ENCODE measurements at places on chromosomes 11 and 22.

DNA sequence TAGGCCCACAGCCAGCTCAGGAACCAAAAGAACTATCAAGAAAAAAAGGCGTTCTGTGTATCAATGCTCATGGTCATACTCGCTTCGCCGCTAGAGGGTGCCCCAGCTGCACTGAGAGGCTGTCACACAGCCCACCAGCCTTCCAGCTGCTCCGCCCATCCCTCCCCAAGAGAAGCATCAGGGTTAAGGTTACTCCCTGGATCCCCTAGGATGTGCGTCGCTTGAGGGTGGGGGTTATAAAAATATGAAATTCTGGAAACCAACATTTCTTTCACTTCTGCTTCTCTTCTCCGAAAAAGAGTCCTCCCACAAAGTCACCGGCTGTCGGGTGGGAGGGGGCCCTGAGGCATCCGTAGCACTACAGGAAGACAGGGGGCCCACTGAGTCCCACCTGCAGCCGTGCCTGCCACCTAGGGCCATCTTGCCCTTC lies 1.7 kb downstream of the CBX6 start:
- peak; percentile 90 for DNase-seq

DNA sequence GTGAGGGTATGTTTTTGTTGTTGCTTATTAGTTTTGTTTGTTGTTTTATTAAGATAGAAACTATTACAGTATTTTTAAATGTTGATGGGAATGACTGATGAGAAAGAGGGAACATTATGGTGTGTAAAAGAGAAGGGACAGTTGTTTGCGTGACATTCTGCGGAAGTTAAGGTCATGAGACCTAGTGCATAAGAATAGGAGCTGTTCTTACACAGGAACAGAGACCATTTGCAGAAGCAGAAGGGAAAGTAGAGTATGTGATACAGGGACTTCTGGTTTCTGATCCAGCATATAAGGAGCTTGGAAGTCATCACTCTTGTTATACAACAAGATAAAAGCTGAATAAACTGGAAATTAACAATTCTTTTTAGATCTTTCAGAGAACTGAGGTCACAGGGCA lies 299.2 kb upstream of the API5 start:
- no peak for DNase-seq

GRCh38 chr11:60974726-60975125 lies 3.2 kb downstream of the CD6 start:
- no peak for DNase-seq

DNA sequence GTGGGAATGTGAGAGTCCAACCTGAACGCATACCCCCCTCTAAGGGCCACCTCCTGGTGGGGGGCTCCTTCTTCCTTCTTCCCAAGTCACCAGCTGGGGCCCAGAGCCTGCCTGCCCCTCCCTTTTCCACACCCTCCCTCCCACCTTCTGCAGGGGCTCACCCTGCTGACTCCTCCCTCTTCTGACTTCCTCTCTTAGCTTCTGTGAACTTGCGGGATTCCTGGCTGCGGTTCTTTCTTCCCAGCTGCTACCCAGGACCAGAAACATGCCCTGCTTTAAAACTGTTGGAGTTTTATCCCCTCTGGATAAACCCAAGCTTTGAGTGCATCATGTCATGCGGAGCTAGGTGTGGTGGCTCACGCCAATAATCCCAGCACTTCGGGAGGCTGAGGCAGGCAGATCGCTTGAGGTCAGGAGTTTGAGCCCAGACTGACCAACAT lies 10.2 kb downstream of the LRRC74B start:
- no peak for DNase-seq

DNA sequence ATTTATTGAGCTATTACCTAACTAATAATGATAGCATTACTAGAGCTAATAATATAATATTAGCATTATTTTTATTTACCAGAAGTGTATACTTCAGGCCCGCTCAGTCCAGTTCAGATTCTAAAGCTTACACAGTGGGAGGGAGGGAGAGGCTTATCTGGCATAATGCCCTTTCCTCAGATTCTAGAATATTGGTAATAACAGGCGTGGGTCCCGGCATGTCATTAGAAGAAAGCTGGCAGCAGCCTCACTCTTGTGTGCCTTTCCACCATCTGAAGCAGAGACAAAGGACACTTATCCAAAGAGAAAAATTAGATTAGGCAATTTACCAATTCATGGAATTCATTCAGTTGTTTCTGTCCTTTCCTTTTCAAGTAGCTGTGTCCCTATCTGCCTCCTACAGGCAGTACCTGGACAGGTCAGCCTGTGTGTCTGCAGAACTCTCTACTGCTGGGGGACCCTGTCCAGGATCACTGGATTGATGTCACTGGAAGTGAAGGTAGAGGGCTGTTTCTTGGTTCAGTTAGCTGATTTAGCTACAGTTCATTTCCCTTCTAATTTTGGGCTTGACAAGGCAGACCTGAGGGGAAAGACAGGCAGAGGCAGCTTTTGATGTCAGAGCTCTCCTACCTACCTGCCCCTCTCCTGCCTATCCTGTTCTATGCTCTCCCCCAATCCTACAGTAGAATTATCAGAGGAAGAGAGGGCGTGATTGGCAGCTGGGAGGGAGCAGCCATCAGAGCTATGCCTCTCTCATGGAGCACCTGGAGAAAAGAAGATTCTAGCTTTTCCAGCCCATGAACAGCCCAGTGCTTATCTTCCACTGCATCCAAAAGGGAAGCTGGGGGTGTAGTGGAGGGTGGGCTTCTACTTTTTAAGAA lies 20.3 kb upstream of the CCDC90B start:
- DNase-seq, result no peak

DNA sequence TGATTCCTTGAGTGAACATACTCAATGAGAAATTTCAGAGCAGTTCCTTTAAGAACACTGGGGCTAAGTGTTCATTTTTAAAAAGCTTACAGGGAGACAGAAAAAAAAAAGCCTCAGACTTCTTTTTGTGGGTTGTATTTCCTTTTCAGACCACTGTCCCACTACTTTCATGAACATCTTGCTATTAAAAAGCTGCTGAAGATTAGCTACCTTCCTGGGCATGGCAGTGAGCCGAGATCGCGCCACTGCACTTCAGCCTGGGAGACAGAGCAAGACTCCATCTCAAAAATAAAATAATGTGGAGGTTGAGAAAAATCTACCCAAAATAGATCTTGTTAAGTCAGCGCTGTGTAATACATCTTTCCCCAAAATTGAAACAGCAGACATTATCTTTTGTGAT lies 10.8 kb downstream of the TRAF6 start:
- DNase-seq, result no peak

- DNase-seq, result no peak
Measured at GRCh38 chr11:34851916-34852315, 64.3 kb downstream of the APIP start.

DNA sequence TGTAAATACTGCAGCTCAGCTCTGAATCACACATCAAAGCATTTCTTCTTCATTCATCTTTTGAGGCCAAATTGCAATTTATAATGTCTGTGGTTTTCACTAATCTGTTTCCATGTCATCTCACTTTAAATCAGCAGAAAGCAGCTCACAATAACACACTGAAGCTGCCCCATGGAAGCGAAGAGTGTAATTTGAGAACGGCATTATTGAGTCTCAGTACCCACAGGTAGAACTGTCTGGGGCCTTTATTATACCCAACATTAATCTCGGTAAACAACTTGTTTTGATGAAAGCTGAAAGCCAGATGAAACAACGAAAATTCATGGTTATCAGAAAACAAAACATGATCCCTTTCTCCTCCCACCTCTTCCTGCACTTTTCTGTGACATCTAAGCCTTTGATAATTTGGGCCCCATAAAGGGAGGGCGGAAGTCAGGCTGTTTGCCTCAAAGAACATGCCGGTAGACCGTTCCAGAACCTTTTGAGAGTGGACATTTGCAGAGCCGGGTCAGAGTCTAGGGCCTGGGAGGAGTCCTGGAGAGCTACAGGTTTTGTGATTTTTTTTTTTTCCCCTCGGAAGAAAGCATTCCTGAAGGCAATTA lies 68.2 kb upstream of the SESN3 start:
- DNase-seq, result peak; percentile 6

DNA sequence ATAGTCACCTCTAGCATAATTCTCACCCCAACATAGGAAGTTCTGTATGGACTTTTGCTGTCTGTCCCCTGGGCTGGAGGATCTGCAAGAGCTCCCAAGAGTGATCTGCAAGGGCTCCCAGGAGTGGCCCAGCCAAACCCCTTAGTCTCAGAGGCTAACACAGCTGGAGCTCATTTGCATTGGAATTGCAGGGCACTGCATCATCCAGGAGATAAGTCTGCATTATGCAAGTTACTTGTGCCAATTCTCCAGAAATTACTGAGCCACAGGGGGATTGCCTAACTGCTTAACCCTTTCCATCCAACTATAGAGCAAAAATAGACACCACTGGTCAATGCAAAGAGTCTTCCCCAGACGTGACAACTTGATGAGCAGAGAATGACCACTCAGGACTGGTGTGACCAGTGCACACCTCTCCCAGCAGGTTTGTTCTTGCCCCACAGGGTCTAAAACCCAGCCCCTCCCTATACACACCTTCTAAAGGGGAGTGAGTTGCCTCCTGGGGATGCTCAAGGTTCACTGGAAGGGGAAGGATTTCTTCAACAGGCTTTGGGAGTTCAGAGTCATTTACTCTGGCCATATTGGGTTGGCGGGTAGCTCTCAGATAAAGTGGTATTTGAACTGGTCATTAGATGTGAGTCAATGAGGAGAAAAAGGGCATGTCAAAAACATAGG lies 38.4 kb downstream of the POU2AF3 start:
- DNase-seq, result no peak

GRCh38 chr11:114060392-114061047 lies 1.0 kb downstream of the ZBTB16 start:
- peak; percentile 36 for DNase-seq

DNA sequence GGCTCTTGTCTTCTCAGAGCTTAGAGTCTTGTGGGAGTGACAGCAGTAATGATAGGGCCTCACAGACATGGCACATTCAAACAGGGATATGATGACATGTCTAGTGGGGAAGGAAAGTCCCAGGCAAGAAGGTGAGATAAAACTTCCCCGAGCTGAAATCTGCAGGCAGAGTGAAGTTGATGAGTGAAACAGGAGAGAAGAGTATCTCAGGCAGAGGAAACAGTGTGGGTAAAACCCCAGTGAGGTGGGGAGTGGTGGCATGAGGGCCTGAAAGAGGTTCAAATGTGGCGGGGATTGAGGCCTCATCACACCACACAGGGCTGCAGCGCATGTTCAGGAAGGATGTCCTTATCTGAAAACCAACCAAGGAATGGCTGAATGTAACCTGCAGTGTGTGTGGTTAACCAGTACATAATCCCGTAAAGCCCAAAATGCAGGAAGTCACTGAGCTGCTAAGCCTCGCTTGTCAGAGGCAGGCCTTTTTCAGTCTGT lies 153.8 kb upstream of the E2F8 start:
- no peak for DNase-seq

DNA sequence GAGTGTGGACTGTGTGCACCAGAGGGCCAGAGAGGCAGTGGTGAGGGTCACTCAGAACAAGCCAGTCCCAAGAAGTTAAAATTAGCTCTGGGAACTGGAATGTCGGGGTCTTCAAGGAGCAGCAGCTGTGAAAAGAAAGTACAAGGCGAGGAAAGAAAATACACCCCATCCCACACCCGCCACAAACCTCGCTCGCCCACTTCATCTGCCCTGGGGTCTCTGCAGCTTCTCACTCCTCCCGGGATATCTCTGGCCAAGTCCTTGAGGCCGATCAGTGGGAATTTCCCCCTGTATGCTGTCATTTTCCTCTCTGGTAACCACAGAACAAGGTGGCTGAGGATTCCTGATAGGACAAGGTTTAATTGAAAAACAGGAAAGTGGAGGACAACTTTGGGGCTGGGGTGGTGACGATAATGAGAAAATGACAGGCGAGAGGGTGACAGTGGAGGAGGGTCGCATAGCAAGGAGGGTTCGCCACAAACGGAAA lies 36.3 kb upstream of the TIMP3 start:
- no peak for DNase-seq

GRCh38 chr22:41659941-41660340 lies 28.7 kb downstream of the SNU13 start:
- DNase-seq, result no peak

GRCh38 chr22:20247010-20247505 lies 21.1 kb downstream of the RTN4R start:
- DNase-seq, result no peak

Data from activated naive CD4-positive, alpha-beta T cell treated with Interleukin-2 at 50 U/mL for 16 hours (primary cell).